ENCODE measurements at places on chromosomes 11 and 22.

DNA sequence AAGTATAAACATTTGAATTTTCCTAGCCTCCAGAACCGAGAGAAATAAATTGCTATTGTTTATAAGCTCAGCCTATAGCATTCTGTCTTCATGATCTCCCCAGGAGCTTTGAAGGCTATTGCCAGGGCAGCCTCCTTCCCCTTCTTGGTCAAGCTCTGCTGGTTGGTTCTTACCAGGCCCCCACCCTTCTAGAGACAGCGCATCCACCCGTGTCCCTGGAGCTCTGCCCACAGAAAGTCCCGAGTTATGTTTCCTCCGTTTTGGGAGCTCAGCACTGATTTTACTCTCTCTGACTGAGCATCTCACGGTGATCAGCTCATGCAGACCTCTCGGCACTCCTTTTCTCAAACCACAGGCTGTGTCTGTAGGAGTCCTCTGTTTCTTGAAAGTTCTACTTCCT, 123.8 kb upstream of the SORL1-AS1 start:
- DNase-seq, result no peak

DNA sequence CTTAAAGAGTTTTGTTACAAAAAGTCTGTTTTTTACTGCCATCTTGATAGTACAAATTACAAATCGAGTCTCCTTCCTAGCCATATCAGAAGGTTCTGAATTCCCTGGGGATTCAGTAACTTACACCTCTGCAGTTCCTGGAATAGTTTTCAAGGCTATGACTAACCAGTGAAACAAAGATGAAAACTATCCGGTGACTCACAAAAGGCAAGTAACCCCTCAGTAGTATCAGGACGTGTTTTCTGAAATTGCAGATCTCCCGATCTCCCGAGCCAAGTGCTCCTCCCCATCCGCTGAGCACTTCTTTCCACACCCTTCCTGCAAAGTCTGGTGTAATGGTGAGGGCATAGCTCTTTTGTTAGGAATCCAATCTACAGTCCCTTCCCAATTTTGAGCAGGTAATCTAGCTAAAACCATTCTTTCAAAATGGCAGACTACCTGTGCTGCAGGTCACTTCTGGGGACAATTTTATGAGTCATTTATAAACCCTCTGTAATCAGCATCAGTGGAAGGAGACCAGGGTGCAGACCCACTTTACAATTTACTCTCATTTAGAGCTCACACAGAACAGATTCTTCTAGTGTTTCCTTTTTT, 7.7 kb downstream of the E2F8 start:
- DNase-seq, result peak; percentile 43

GRCh38 chr11:65329478-65329877, 4.2 kb upstream of the DPF2 start:
- no peak for DNase-seq

- no peak for DNase-seq
These were observed 664.8 kb downstream of the NTM start for GRCh38 chr11:132035228-132035627.

- DNase-seq, result no peak
These were observed 6.1 kb upstream of the MUC5AC start for GRCh38 chr11:1151366-1152315.
